ENCODE measurements at places on chromosomes 7 and 10.

DNA sequence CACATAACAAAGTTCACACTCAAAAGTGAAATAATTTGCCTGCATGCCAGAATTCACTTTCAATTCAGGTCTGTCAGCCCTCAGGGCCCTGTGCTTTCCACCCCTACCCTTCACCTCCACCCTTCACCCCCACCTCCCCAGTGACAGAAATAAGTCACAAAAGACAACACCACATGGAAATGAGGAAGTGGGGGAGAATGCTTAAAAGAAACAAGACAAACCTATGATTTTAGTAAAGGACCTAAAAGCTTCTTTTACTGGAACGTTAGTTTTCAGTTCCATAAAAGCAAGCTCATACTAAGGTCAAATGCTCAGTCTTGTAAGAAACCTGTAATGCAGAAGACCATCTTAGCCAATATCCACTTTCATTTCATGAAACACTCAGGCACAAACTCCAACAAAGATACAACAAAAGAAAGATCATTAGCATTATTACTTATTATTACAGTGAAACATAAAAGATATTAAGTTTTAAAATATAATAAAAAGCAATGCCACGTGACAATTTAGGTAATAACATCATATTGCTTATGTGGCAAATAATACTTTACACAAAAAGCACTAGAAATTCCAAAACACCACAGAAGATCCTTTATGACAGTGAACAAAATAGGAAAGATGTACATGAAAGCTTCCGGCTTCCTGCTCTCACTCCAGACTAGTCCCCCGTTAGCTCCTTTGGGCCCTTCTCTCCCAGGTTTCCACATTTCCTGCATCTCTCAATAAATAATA lies 112.1 kb downstream of the LMBR1 start:
- DNase-seq = no peak

DNA sequence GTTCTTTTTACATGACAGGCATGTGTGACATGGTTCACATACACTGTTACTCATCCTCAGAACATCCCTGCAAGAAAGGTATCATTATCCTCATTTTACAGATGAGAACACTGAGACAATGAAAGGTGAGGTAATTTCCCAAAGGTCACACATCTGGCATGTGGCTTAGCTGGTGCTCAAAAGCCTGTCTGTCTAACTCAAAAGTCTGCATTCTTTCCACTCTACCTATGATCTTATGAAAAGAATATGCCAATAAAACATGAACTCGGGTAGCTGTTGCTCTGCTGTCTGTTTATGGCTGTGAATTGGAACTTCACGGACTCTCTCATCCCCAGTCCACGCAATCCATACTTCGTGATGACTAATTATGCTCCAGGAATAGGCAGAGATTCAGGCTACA lies 79.0 kb upstream of the ODAD2 start:
- DNase-seq = no peak

- DNase-seq = no peak
Measured at GRCh38 chr7:115293628-115294240, 371.8 kb downstream of the MDFIC start.

GRCh38 chr10:29245476-29245875 lies 43.4 kb upstream of the LYZL1 start:
- DNase-seq = no peak

DNA sequence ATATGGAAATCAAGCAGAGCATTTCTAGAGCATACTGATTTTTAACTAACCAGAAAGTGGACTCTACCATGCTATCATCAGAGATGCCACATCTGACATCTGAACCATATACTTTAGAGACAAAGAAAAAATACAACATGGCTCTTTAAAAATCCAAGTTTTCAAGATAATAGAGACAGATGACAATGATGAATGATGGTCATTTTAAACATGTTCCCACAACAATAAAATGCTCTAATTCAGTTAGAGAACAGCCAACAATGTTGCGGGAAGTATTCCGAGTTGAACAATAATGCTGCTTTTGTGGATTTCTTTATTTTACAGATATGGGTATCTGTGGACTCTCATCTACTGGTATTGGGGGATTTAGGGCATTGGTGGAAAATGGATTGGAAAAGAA lies 52.8 kb downstream of the PRTFDC1 start:
- no peak for DNase-seq

DNA sequence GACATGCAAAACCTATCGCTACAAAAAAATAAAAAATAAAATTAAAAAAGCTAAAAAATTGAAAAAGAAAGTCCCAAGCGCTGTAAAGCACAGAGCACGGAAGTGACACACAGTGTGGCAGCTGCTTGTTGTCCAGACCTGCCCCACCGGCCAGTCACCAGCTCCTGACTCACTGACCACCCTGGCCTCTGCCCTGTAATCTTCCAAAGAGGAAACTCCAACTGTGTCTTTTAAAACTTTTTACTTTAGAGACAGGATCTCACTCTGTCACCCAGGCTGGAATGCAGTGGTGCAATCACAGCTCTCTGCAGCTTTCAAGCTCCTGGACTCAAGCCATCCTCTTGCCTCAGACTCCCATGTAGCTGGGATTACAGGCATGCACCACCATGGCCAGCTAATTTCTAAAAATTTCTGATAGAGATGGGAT lies 23.6 kb downstream of the GNA12 start:
- DNase-seq = no peak

GRCh38 chr7:116528008-116528789 lies 3.4 kb downstream of the CAV1 start:
- no peak for DNase-seq

- DNase-seq = no peak
Measured at GRCh38 chr7:159024280-159024951, 120.3 kb downstream of the VIPR2 start.

GRCh38 chr7:128194533-128195282 lies 46.4 kb upstream of the LEP start:
- no peak for DNase-seq

DNA sequence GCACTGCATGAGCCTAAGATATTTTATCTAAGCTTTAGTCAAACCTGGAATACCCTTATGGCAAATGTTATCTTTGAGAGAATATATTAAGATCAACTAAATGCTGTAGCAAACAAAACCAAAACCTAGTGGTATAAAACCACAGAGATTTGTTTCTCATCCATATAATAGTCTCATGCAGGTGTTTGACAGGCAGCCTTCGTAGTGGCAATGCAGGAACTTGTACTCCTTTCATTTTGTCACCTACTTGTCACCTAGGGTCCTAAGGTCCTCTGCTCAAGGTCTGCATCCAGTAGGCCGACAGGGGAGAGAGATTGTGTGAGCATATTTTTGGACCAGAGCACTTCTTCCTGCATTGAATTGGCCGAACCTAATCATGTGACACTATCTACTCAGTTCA lies 352.6 kb downstream of the GPR37 start:
- no peak for DNase-seq

DNA sequence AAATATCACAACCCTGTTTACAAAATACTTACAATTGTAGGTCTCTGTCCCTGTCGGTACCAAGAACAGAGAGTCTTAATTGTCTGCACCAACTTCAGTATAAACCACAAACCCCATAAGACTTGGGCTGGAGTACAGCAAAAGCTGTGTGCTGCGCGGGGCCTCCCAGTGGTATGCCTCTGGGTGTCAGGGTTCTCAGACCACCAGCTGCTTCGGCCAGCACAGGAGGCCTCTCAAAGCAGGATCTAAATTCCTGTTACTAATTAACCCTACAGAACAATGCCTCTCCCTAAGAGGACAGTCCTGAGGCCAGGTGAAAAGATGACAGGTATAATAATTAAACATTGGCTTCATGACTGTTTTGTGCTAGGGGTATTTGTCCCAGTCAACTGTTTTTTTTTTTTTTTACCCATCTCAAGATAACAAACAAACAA lies 957 bp upstream of the SVIL start:
- no peak for DNase-seq

DNA sequence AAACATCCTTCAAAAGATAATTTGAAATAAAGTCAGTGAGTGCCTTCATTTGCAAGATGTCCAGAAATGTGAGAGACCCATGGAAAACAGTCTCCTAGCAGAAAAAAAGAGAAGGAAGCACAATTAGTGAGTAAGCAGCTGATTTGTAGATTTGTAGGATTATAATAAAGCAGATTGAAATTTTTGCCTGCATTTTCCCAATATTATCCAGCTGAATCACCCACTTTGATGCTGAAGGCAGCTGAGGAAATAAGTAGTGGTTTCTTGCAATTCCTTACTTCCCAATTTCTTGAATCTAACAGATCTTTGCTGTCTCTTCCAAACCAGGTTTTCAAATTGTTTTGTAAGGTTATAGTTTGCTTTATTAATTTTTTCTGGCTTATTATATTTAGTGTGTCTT lies 181.4 kb downstream of the GNAT3 start:
- DNase-seq = no peak

- DNase-seq = no peak
Measured at GRCh38 chr7:155842496-155843265, 30.4 kb upstream of the SHH start.

GRCh38 chr10:86922553-86922961 lies 34.9 kb downstream of the MMRN2 start:
- DNase-seq = no peak

GRCh38 chr10:114548662-114549061 lies 109.4 kb downstream of the ABLIM1 start:
- no peak for DNase-seq

DNA sequence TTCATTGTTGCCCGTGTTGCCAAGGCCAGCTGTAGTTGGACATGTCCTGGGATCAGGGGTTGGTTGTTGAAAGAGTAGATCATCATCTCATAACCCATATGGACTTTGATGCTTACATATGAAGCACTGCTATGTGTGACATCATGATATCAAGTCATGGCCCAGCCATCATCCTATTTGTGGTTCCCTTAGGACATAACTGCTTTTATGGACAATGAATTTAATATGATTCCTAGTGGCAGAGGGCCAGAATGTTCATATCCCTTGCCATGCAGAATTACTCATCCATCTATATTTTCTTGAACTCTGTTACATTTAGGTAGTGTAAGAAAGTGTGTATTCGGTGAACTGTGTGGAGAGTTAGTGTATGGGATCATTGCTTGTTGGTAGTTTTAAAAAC lies 343.9 kb upstream of the LRGUK start:
- DNase-seq = no peak

GRCh38 chr10:67607472-67607871 lies 88.5 kb downstream of the CTNNA3 start:
- no peak for DNase-seq

GRCh38 chr10:9921544-9921943 lies 1096.1 kb upstream of the CELF2 start:
- no peak for DNase-seq

- no peak for DNase-seq
Measured at GRCh38 chr10:131166486-131166885, 145.0 kb downstream of the TCERG1L start.

- no peak for DNase-seq
Measured at GRCh38 chr7:11170863-11171568, 197.3 kb downstream of the PHF14 start.

DNA sequence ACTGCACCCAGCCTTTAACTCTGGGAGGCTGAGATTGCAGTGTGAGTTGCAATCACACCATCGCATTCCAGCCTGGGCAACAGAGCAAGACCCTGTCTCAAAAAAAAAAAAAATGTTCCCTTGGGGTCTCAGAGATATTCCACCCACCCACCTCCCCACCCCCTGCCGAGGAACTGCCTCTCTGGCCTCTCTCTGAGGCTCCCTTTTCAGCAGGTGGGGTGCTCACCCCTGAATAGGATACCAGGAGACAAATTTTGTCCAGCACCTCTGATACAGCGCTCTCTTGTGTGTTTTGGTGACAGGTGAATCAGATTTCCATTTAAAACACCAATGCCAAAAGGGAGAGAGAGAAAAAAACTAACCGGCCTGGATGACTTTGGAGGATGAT lies 92.6 kb upstream of the KIF5B start:
- no peak for DNase-seq

GRCh38 chr7:28419716-28420115 lies 7.4 kb downstream of the CREB5 start:
- DNase-seq = no peak

- DNase-seq = no peak
Measured at GRCh38 chr10:132383101-132383500, 13.9 kb upstream of the PWWP2B start.

All from cortex of kidney (tissue), 1 donor.